ENCODE measurements at places on chromosomes 6 and 20.
A peak's percentile ranks its signal among the peaks of the same experiment; 100 is the strongest.

GRCh38 chr6:26246553-26246952 lies 118.4 kb upstream of the BTN3A2 start:
- no peak for DNase-seq

- no peak for DNase-seq
Observed at GRCh38 chr6:161748535-161749416, 474.9 kb upstream of the AGPAT4 start.

DNA sequence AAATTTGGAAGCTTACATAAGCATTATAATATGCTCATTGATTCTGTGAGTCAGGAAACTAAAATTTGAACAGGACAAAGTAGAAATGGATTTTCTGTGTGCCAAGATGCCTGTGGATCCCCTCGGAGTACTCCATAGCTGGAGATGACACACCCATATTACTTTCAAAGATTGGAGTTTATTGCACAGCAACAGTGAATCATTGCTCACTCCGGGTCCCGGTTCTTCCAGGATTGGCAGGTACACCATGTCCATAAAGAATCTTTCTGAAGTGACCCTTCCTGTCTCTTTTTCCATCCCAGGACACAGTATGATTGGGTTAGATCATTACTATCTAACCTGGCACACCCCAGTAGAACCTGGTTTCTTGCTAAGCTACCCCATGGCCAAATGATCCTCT lies 2.7 kb upstream of the BTN2A2 start:
- no peak for DNase-seq

GRCh38 chr6:75588948-75589347 lies 12.7 kb upstream of the SENP6 start:
- DNase-seq = no peak

GRCh38 chr20:3452690-3453089 lies 18.1 kb upstream of the ATRN start:
- DNase-seq = no peak

DNA sequence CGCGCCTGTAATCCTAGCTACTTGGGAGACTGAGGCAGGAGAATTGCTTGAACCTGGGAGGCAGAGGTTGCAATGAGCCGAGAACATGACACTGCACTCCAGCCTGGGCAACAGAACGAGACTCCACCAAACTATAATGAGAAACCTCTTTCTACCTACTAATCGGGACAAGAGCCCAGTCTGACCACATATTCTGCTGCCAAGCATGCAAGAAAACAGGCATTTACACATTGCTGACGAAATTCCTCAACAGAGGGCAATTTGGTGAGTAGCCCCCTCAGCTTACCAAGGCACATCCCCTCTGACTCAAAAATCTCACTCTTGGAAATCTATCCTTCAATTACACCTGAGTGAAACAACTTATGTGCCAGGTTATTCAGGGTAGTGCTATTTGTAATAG lies 81.2 kb downstream of the SLC23A2 start:
- DNase-seq = no peak

DNA sequence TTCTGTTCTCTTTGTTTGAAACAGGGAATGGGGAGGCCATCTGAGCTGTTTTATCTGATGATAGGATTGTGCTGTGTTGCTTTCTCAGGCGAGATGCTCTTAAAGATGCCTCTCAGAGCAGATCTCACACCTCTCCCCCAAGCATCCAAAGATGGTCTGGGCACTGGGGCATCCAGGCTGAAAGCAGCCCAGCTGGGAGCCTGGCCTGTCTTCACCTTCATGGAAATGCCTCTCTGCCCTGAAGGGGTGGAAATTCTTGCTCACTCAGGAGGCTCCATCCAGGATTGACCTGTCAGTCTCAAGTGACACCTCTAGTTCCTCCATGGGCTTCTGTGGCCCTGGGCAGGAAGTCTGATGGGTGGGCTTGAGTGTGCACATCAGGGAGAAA lies 86.4 kb downstream of the TCP11 start:
- DNase-seq = no peak

GRCh38 chr6:53744321-53744720 lies 50.5 kb upstream of the LRRC1 start:
- DNase-seq = no peak

- DNase-seq = no peak
Observed at GRCh38 chr6:107957308-107957908, 600 bp downstream of the SEC63 start.

- DNase-seq = no peak
Observed at GRCh38 chr20:8055096-8055495, 35.5 kb upstream of the TMX4 start.

- DNase-seq = no peak
Observed at GRCh38 chr6:78842953-78843352, 24.4 kb upstream of the IRAK1BP1 start.

- DNase-seq = no peak
Observed at GRCh38 chr6:122042960-122043735, 356.3 kb upstream of the HSF2 start.

DNA sequence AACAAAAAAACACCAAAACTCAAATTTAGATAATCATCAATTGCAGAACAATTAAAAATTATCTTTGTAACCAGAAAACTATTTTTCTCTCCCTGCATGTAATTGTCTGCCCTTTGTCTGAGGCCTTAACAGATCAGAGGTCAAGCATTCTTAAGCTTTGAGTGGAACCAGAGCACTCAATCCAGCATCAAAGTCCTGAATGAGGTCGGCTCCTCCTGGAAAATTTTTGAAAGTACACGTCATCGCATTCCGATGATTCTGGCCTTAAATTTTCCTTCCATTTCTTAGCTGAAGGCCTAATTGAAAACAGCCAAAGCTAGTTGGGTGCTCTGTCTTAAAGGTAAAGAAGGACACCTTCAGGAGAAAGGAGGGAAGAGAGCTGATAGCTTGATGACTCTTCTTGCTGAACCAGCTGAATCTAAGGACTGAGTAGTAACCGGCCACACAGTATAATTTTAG lies 510.2 kb upstream of the SULF2 start:
- peak; percentile 86 for DNase-seq

DNA sequence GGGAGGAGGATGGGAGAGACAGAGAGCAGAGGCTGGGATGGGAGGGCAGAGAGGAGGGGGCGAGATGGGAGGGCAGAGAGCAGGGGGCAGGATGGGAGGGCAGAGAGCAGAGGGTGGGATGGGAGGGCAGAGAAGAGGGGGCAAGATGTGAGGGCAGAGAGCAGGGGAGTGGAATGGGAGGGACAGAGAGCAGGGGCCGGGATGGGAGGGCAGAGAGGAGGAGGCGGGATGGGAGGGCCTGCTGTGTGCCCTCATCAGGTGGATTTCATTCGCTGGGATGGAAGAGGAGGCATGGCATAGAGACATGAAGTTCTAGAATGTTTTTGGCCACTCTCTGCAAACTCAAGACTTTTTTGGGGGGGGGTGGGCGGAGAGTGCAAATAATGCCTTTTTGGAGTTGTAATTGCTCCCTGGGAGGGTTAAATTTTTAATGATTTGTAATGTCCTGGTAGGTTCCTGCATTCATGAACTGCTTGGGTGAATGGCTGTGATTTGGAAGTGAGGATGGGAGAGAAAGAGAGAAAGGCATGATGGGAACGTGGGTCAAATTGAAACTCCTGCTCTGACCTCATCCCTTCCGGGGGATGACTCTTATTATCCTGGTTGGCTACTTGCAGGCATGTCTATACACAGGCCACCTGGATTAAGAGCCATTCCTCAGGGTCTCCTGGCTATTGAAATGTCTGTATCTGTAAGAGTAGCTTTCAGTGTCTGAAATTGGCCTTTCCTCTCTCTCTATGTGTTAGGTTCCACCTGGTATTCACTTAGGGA lies 162.4 kb upstream of the AGPAT4 start:
- no peak for DNase-seq

DNA sequence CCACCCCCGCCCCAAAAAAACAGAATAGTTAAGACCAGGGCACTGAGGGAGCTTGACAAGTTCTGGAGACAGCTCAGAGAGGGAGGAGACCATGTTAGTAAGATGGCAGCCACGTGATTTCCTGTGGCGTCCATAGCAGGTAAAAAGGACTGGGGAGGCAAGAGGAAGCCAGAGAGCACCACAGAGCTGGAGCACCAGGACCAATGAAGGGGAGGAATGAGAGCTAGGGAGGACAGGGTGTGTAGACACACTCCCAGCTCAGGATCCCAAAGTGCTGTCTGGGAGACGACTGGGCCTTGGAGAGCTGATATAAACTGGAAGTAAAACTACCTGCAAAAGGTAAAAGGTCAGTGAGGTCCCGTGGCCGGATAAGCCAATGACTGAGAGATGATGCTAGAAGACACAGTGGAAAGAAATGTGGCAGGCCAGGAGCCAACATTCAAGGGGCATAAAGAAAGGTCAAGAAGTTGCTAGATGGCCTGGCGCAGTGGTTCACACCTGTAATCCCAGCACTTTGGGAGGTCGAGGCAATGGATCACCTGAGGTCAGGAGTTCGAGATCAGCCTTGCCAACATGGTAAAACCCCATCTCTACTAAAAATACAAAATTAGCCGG lies 39.0 kb downstream of the SLC23A2 start:
- no peak for DNase-seq

GRCh38 chr20:19375395-19375794 lies 163.0 kb downstream of the SLC24A3 start:
- DNase-seq = no peak

- no peak for DNase-seq
Observed at GRCh38 chr6:158567152-158567551, 7.3 kb downstream of the TMEM181 start.

DNA sequence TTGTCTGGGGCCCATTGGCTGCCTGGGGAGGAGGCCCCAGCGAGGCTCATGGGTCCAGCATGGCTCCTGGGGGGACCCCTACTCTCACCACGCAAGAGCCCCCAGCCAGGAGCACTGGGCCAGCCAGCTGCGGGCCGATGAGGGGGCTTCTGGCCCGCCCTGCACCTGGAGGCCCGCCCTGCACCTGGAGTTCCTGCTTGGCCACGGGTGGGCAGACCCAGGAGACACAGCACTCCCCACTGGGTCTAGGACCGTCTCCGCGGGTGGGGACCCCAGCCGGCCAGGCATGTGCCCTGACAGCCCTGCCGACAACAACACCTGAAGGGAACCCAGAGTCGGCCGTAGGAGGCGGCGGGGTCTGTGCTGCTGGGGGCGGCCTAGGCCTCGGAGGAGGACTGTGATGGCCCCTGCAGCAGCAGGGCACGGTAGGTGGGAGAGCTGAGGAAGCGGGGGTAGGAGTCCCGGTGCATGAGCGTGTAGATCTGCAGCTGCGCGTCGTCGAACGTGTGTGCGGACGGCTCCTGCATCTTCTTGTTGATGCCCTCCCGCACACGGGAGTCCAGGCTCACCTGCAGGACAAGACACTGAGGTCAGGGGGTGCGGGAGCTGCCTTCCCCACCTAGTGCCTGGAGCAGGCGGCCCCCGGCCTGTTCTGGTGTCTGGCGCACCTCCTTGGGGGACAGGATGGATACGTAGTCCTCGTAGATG lies 5.7 kb downstream of the RGS19 start:
- no peak for DNase-seq

GRCh38 chr20:57920971-57921370 lies 211.2 kb upstream of the PMEPA1 start:
- no peak for DNase-seq

GRCh38 chr20:2285613-2286012 lies 10.2 kb upstream of the TGM3 start:
- DNase-seq = no peak

GRCh38 chr6:165694296-165694695 lies 31.3 kb upstream of the PDE10A start:
- no peak for DNase-seq

GRCh38 chr6:441126-441920 lies 49.8 kb downstream of the IRF4 start:
- DNase-seq = no peak

GRCh38 chr6:26067367-26067766 lies 19.9 kb upstream of the HFE start:
- DNase-seq = no peak

DNA sequence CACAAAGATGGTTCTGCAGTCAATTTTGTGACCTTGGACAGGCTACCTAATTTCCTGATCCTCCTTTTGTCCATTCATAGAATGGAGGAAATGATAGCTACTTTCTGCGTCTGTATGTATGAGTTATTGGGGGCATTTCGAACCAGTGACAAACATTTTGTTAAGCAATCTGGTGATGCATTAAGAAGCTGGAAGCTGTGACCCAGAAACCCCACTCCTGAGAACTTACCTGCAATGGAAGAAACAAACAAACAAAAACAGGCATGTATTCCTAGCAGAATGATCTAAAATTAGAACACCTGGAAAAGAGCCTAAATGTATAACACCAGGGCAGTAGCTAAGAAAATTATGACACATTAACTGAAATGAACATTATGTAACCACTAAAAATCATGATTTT lies 33.4 kb upstream of the PRND start:
- no peak for DNase-seq

DNA sequence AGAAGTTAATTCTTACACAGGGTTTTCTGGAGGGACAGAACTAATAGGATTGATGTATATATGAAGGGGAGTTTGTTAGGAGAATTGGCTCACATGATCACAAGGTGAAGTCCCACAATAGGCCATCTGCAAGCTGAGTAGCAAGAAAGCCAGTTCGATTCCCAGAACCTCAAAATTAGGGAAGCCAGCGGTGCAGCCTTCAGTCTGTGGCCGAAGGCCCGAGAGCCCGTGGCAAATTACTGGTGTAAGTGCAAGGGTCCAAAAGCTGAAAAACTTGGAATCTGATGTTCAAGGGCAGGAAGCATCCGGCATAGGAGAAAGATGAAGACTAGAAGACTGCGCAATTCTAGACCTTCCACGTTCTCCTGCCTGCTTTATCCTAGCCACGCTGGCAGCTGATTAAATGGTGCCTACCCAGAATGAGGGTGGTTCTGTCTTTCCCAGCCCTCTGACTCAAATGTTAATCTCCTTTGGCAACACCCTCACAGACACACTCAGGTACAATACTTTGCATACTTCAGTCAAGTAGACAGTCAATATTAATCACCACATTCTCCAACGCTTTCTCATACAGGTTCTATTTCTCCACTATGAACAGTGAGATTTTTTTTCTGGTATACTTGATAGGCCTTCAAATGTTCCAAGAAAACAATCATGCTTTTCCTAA lies 357.0 kb downstream of the LAMA2 start:
- no peak for DNase-seq

GRCh38 chr6:166530211-166531095 lies 56.0 kb downstream of the RAMACL start:
- no peak for DNase-seq

GRCh38 chr6:117465691-117466090 lies 16.8 kb upstream of the DCBLD1 start:
- no peak for DNase-seq

DNA sequence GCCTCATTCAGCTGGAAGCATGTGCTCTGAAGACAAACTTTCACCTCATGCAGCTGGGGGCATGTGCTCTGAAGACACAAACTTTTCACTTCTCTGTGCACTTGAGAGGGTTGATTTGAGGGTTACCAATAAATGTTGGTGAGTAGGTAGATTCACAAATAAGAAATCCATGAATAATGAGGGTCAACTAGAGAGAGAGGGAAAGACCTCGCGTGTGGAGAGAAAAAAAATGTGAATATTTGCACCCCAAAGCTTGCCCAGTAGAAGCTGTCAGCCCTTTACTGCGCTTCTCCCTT lies 43.4 kb downstream of the PSMB1 start:
- DNase-seq = no peak

GRCh38 chr20:22429175-22430153 lies 154.9 kb downstream of the FOXA2 start:
- no peak for DNase-seq

GRCh38 chr20:15708984-15709598 lies 864.2 kb downstream of the KIF16B start:
- no peak for DNase-seq

GRCh38 chr20:2806351-2806701 lies 5.9 kb upstream of the CPXM1 start:
- DNase-seq = no peak
